ENCODE measurements at places on chromosomes 4 and X.

GRCh38 chr4:40484346-40485090 is 145.1 kb downstream of the RBM47 start:
- DNase-seq, result no peak

DNA sequence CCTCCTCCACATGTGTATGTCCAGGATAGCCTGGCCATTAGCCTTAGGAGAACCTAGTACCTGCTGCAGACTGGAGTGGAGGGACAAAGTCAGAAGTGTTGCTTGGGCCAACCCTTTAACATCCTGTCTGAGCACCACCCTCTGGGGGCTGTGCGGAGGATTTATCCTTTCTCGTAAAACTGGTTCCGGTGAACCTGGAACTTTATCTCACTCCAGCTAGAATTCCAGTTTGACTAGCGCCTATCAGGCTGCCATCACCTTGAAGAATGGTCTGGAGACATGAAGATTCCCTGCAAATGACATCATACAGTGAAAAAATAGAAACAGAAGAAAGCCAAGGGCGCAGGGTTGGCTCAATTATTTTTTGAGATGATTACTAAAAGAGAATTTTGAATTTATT is 4.0 kb downstream of the TCEAL8 start:
- DNase-seq, result no peak

- DNase-seq, result no peak
Observed at GRCh38 chr4:60884587-60884986, 315.5 kb upstream of the ADGRL3 start.

GRCh38 chrX:40543661-40544328 is 37.0 kb upstream of the ATP6AP2 start:
- DNase-seq, result peak; percentile 47

GRCh38 chr4:71938776-71939175 is 93.0 kb upstream of the NPFFR2 start:
- DNase-seq, result no peak

- DNase-seq, result no peak
Observed at GRCh38 chrX:54181202-54181953, 1.7 kb downstream of the FAM120C start.

DNA sequence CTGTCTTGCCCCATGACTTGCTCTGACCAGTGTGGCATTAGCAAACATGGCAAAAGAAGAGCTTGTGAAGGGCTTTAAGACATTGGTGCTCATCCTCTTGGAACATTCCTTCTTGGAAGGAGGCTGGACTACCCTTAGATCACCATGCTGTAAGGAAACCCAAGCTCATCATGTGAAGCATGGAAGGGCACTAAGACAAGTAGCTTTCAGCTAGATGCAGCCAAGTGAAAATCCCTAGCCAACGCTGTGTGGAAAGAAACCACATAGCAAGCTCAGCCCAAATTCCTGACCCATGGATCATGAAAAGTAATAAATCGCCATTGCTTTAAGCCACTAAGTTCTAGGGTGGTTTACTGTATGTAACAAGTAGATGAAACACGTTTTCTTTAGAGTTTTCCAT is 12.4 kb upstream of the PACRGL start:
- peak; percentile 70 for DNase-seq

DNA sequence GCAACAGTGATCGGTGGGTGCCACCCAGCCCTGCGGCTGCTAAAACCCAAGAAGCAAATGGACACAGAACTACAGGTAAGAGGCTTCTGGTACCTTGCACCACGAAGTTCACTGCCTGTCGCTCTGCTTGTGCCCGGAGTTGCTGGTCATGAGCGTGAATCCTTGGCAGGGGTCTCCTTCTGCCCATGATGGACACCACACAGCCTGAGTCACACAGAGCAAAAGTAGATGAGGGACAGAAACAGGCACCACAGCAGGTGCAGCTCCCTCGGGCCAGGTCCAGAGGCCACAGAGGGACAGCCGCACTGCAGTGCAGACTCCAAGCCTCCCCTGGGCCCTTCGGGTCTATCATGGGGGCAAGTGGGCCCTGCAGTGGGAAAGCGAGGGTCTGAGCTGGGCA is 22.4 kb downstream of the NAT8L start:
- DNase-seq, result peak; percentile 76

DNA sequence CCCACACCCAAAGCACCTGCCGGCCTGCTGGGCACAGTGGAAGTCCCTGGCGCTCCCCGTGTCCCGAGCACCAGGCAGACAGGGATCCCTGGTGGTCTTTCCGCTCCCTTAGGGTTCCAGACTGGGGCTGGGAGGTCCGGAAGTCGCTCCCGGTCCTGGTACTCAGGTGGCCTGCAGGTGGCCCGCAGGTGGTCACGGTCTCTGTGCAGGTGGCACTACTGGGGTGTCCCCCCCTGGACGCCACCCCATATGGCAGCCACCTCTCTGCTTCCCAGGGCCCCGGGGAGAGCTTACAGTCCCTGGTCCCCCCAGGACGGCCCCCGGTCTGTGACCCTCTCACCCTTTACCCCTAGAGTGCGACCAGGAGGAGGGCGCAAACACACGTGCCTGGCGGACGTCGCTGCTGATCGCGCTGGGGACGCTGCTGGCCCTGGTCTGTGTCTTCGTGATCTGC is 13.6 kb downstream of the SLC25A6 start:
- no peak for DNase-seq

- no peak for DNase-seq
Observed at GRCh38 chr4:171639540-171639939, 173.7 kb upstream of the GALNTL6 start.

GRCh38 chr4:105548483-105548882 is 3.9 kb upstream of the ARHGEF38 start:
- peak; percentile 27 for DNase-seq

- DNase-seq, result no peak
Observed at GRCh38 chrX:30777575-30777974, 111.5 kb downstream of the TAB3 start.

- no peak for DNase-seq
Observed at GRCh38 chrX:49000636-49001035, 1.4 kb downstream of the GRIPAP1 start.

GRCh38 chrX:68345025-68345424 is 88.3 kb downstream of the OPHN1 start:
- DNase-seq, result no peak

- DNase-seq, result no peak
Observed at GRCh38 chr4:769511-769910, 56.4 kb downstream of the CPLX1 start.

DNA sequence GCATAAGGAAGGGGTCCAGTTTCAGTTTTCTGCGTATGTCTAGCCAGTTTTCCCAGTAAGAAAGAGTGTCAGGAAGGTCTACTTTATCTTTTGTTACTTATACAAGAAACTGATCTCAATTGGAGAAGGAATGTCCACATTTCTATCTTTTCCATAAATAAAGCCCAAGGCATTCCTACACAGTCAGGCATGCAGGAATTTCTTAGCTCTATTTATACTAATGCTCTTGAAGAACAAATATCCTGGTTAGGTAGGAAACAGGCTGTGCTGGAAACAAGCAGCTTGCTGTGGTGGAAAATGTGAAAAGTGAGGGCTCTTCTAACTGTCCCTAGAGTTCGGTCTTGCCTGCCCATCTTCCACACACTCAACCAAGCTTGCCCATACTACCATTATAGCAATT is 37.9 kb upstream of the PITX2 start:
- DNase-seq, result no peak

- no peak for DNase-seq
Observed at GRCh38 chrX:95678679-95679078, 1006.0 kb upstream of the DIAPH2 start.

- no peak for DNase-seq
Observed at GRCh38 chr4:1713003-1713851, 1.1 kb upstream of the SLBP start.

- DNase-seq, result no peak
Observed at GRCh38 chr4:28369499-28369898, 1508.9 kb downstream of the STIM2 start.

DNA sequence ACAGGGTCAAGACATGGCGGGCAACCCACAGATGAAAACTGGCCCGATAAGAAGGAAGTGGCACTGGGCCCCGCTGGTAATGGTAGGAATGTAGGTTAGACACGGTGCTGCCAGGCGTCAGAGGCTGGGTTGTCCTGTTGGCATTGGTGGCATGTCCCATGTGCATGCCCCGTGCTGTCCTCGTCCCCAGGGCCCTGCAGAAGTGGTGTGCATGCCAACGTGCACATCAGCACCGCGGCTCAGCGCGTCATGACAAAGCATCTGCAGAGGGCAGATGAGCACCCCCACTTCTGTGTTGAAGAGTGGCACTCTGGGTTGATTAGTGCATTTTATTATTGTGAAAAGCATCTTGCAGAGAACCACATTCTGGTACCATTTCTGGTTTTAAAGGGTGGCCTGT is 35.6 kb downstream of the NELFA start:
- no peak for DNase-seq

DNA sequence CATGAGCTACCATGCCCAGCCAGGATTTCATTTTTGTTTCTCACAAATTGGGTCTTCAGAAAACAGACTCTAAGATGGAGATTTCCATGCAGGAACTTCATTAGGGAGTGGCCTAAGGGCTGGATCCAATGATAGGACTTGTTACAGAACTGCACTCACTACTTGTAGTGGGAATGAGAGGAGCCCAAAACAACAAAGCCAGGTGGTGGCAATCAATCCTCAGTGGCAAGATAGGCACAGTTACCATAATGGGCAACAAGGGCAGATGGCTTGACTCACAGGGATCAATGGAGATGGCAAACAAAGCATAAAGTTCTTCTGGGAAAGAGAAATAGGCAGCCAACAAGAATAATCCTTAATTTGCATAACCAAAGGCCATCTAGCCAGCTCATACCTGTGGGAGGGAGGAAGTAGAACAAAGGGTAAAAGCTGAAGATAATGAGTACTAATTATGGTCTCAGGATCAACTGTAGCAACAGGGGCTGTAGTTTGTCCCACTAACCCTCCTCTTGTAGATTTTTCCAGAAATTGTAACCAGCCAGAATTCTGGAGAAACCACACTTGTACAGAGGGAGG is 72.8 kb upstream of the MAPK10 start:
- DNase-seq, result peak; percentile 18

- peak; percentile 78 for DNase-seq
Observed at GRCh38 chr4:8274765-8275547, 5.4 kb downstream of the HTRA3 start.

DNA sequence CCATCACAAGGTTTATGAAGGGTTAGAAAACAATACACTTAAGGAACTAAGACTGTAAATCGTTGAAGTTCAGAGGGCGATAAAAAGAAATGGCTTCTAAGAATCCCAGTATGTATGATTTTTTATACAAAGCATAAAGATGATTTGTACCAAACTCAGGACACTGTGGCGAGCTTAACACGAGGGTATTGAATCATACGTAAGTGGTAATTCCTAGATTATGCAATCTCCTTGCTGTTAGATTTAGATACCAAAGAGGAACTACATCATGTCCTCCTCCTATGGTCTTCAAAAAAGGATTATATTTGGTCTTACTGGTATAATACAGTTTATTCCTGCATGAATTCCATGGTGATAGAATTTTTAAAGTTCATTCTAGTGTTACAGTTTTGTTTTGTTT is 23.9 kb downstream of the NFKB1 start:
- DNase-seq, result no peak

DNA sequence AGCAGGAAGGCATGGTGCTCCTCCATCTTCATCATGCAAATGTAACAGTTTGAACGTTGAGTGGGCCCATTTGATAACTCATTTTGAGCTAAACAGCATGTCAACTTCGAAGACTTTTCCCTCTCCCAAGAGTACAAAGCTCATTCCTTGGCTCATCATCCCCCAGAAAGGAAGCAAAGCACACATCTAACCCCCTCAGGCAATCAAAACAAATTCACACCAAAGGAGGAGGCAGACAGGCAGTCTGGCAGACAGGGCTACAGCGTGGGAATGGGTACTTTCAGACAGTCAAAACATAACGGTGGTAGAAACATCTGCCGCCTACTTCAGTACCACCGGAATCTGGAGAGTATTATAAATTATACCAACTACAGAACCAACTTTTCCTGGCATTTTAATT is 81.7 kb downstream of the PCDH19 start:
- no peak for DNase-seq

- peak; percentile 24 for DNase-seq
Observed at GRCh38 chrX:18931972-18932371, 51.9 kb downstream of the PHKA2 start.

DNA sequence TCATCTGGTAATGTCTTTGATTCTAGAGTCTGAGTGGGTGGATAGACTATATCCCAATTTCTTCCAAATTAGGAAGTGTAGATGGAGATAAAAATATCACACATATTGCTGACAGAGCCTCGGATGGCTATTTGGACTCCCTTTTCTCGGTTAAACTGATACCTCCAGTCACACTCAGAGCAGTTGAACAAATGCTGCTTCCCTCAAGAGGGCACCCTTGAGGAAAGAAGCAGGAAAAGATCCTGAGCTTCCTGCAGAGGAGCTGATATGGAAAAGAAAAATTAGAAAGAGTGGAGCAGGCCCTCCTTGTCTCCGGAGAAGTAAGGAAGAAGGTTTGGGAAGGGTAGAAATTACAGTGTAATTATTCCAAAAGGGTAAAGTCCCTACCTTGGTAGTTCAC is 96.2 kb upstream of the CCSER1 start:
- no peak for DNase-seq

GRCh38 chr4:153683763-153684181 is 308 bp upstream of the TLR2 start:
- DNase-seq, result peak; percentile 4

GRCh38 chr4:184811526-184812198 is 14.1 kb downstream of the ACSL1 start:
- DNase-seq, result no peak

GRCh38 chr4:13794819-13795565 is 167.5 kb upstream of the BOD1L1 start:
- DNase-seq, result no peak

DNA sequence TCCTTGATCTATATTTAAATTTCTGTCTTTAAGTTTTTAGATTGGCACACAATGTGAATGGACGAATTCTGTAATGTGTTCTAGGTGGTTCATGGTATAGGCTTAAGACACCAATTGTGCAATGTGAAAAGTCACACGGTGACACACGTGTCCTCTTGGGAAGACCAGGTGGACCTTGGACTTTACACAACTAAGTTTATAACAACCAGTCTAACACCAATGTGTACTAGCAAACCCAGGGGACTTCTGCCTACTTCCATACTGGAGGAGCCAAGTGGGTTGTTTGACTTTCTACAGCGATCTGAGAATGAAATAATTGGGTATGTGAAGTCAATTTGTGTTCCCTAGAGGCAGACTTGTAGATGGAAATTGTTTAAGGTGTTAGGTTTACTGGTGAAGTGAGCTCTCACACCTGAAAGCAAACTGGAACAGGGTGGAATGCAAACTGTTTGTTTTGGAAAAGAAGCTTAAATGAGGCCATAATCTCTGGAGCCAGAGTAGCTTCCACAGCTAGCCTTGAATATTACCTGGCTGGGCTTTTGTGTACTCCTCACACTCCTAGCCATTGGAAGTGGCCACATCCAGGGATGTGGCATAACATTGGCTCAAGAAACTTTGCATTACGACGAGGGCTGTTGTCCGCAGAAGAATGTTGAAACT is 45.9 kb upstream of the WDR1 start:
- no peak for DNase-seq

DNA sequence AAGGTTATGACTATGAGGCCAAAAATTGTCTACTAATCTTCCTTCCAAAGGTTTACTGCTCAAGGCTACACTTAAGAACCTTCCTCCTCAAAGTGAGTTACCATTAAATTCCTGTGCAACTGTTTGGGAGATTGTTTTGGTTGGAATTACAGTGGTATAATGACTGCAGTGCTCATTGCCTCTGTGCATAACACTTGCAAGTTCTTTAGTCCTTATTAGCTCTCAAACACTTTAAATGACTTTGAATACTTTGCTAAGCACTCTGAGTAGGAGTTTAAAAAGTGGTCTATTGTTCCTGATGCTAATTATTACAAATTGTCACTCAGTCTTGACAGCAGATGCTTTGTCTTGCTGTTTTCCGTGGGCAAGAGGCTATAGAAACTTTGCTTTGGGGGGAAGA is 422.8 kb upstream of the PABPC4L start:
- DNase-seq, result no peak

Data from myocyte (in vitro differentiated cells).